ENCODE measurements at places on chromosomes 2 and 18.

DNA sequence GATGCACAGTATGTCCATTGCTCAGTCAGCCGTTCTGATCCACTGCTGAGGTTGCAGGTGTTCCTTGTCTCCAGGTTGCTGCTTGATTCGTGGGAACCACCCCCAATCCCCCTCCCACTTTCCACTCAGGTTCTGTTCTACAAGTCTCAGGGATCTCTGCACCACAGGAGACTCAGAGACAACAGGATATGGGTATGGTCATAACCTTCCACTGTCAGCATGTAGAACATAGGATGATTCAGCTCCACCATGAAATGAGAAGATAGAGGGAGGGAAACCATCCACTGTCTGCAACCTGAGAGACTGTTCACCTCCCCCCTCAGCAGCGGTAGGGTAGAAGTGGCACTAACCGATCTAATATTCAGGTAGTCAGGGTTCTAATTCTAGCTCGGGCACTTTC is 19.0 kb upstream of the KLF7 start:
- DNase-seq: no peak

DNA sequence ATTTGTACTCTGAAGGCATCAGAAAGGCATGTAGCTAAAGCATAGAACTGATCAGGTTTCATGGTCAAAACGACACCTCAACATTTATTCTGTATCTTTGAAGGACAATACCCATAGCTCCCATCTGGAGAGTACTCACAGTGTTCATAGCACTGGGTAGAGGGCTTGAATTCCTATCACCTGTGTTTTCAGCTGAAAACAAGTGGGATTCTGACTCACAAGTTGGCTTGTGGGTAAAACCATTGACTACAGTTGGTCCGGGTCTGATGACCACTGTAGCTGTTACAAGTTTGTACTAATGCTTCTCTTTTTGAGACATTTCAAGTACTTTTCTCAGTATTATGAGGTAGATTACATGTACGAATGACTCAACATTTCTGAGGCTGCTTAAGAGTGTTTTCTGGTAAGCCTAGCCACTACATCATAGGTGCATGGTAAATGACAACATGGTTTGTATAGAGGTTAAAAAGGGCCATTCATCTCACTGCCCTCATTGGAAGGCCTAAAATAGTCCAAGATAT is 68.6 kb upstream of the PELI1 start:
- DNase-seq: no peak

DNA sequence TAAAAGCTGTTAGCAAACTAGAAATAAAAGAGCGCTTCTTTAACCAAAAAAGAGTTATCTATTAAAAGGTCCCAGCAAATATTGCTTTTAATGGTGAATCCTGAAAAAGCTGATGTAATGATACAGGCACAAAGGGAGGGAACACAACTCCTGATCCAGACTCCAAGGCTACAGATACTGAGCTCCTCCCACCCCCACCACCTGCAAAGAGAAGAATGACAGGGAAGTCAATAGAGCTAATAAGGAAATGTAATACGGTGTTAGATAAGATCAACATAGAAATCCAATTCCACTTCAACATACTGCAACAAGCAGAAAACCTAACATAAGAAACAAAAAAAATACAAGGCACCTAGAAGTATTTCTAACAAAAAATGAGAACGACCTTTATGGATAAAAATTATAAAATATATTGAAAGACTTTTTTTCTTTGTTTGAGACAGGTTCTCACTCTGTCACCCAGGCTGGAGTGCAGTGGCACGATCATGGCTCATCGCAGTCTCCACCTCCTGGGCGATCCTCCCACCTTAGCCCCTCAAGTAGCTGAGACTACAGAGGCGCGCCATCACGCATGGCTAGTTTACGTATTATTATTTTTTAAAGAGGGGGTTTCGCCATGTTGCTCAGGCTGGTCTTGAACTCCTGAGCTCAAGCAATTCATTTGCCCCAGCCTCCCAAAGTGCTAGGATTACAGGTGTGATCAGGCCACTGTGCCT is 192.2 kb downstream of the HDAC4 start:
- DNase-seq: no peak

DNA sequence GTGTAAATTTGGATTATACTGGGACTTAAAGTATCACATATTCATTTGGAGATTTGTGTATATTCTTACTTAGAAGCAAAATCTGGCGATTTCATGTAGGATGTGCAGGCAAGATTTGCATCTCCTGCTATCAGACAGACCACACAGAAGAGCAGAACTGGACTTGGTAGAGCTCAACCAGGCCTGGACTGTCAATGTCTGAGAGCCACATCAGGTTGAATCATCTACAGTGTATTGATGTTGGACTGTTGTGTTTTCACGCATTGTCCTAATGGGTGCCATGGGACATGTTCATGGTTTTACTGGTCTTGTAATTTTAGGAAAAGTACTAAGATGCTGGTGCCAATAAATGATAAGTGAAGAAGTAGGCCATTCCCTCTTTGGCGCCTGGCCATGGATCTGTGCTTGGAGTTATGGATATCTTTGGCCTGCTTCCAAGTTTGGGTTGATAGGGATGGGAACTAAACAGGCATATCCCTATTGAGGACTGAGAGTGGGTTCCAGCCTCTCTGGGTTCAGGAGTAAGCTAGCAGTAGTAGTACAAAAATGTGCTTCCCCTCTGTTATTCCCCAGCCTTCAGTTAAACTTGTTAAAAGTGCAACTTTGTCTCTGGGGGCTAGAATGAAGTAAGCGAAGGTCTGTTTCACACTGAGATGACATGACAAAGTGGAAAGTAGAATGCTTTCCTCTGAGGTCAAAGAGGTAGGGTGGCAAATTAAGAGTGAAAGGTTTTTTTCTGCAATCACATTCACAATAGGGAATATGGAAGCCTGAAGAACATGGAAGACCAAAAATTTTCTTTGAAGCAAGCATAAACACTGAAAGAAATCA is 49.2 kb upstream of the NEMP2 start:
- no peak for DNase-seq

GRCh38 chr2:37230581-37230980 is 815 bp downstream of the CEBPZ start:
- no peak for DNase-seq

DNA sequence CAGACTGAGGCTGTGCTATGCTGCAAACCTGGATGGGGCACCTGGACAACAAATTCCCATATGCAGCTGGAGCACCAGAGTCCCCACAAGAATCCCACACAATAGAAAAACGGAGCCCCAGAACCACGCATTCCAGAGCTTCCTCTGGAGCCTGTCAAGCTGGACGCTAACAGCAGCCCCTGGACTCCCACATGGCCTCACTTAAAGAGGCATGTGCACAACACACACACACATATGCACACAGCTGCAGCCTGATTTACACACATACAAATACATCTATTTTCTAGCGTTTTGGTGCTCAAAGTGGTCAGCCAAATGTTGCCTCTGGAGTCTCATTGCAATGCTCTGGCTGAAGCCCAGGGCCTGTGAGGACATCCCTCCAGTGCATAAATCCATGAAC is 632.7 kb upstream of the ID2 start:
- DNase-seq: no peak

- DNase-seq: no peak
These were observed 25.4 kb downstream of the PTPRM start for GRCh38 chr18:7592305-7593071.

- DNase-seq: no peak
These were observed 638.6 kb downstream of the ERBB4 start for GRCh38 chr2:211900000-211900399.

- no peak for DNase-seq
These were observed 254.7 kb upstream of the FIGN start for GRCh38 chr2:163990541-163990940.

DNA sequence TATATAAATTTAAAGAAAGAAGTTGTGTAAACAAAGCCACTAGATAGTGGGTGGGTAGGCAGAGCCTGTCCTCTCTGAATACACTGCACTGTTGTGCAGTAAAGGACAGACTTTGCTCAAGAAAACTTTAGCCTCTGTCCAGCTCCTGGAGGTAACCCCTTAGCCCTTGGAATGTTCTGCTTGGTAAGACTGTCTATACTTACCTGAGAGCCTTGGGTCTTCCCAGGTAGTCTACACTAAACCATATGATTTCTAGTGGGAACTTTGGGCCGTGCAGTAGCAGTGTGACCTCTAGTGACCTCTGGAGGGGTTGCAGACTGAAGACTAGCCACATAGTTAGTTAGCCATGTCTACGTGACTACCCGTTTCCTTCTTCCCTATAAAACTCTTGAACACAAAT is 678.3 kb upstream of the NRXN1 start:
- DNase-seq: no peak

GRCh38 chr2:120624738-120625446 is 110.8 kb upstream of the GLI2 start:
- DNase-seq: no peak

Measured in T-cell (primary cell).